ENCODE measurements at places on chromosomes 2 and 18.

- no peak for DNase-seq
Measured at GRCh38 chr2:192328297-192328696, 133.6 kb upstream of the TMEFF2 start.

- DNase-seq: no peak
Measured at GRCh38 chr18:24472591-24472990, 12.2 kb downstream of the HRH4 start.

DNA sequence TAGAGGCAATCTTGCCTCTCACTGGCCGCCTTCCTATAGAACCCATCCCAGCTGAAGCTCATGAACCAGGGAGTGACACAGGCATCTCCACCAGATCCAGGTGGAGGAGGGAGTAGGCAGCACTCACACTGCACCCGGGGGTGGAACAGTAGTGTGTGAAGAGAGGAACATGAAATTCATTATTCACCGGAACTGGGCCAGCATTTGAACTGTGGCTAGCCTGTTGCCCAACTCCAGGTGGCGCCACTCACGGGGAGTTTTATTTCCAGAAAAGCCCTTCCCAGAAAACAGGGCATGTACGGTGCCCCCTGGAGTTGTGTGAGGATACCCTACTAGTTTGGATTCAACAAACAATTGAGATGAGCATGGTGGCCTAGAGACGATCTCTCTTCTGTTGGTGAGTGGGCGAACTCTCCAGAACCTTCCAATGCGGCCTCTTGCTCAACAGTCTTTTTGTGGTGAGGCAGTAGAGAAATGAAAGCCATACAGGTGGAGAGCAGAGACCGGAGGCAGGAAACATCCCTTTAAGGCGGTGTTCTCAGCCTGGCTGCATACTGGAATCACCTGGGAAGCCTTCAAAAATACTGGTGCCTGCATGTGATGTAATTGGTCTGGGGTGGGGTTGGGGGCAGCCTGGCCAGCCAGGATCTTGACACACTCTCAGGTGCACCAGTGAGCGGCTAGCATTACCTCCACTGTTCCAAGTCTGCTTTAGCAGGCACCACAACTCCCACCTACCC lies 73.5 kb upstream of the NEDD4L start:
- DNase-seq: no peak

GRCh38 chr2:207227062-207227748 lies 61.5 kb upstream of the KLF7 start:
- DNase-seq: no peak

GRCh38 chr18:7062236-7062635 lies 55.4 kb downstream of the LAMA1 start:
- DNase-seq: no peak

- no peak for DNase-seq
Measured at GRCh38 chr18:14124689-14125088, 7.5 kb downstream of the ZNF519 start.

GRCh38 chr18:76687304-76687962 lies 134.9 kb upstream of the ZNF236 start:
- DNase-seq: no peak

DNA sequence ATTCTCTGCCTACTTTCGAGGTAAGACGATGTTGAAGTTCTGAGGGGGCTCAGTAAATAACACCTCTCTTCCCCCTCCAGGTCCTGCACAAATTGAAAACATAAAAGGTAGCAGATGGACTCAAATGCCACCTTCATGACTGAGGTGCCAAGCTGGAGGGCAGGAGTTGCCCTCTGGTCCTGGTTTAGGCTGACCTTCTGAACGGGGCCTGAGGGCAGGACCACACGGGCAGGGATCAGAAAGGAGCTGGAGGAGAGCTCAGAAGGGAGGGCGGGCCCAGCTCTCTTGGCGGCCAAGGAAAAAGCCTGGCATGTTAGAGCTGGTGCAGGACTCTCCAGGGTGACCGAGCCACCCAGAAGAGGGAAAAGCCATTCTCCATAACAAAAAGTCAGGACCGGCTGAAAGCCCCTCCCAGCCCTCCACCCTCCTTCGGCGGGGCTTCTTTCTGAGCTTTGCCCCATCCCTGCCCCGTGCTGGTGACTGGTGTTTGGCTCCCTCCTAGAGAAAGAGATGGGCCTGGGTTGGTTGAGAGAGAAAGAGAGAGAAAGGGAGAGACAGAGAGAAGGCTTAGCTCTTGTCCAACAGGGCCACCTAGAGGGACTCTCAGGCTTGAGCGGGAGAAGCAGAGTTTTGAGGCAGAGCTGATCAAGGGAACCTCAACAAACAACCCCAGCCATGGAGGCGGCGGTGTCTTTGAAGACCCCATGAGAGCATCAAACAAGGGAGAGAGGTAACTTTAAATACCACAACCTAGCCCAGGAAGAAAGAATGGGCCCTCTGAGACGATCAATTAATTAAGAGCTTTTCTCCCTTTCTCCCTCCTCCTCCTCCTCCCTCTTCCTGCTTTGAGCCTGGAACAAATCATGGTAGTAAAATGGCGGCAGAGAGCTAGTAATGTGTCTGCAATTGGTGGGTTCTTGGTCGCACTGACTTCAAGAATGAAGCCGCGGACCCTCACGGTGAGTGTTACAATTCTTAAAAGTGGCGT lies 50.8 kb downstream of the WIPF1 start:
- no peak for DNase-seq
